ENCODE measurements at places on chromosomes 11 and 22.

GRCh38 chr11:36376888-36377758, 81.0 kb downstream of the PRR5L start:
- DNase-seq: peak; percentile 75

DNA sequence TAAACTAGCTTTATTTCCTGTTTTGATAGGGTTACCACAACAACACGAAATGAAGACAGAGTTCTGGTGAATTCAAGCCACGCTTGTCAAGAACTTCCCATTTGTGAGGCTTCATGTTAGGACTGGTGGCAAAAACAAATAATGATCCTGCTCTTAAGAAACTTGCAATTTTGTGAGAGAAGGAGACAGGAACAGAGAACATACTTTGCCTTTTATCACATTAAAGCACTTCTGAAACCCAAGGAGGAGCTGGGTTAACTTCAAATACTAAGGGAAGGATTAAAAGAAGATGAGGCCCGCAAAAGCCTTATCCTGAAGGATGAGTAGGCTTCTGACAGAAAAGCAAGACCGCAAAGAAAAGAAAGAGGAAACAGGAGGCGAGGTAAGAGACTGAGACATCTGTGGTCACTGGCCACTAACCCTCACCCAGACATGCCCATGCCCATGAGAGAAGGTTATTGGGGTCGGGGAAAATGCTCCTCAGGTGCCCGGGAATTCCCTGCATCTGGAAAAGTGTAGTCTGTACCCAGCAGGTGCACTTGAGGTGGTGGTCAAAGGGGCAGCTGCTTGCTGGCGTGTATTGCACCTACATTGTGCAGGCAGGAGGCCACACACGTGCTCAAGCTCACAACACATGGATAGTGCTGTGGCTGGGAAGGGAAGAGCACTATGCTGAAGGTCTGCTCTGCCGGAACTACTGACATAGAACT, 50.5 kb downstream of the MAPK1 start:
- peak; percentile 91 for DNase-seq

GRCh38 chr11:65777241-65777640, 3.5 kb downstream of the AP5B1 start:
- DNase-seq: no peak

DNA sequence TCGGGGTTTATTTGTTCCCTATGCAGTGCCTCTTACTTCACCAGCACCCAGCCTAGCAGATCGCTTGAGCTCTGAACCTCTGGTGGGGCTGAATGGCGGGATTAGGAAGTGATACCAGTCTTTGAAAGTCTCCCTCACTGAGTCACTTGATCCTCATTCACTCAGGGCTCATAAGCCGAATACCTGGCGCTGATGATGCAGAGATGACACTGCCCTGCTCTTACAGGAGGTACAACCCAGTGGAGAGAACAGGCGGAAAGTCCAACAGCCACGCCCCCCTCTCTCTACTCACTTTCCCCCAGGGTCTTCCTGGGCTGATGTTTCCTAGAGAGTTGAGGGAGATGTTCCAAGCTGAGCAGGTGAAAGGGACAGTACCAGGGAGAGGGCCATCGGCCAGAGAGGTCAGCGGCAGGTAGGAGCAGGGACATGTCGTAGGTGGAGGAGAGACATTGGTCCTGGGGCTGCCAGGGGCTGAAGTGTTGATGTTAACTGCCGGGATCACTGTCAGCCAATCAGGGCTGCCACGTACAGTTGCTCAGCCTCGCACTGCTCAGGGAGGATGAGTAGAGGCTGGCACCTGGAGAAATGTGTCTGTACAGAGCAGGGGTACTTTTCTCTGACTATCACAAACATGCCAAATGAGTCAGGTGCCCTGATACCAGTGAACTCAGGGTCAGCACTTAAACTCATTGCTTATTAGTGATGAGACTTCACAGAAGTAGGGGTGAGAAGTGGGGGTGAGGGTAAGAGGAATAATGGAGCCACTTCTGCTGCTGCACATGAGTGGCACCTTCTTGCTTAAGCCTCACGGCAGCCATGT, 9.9 kb upstream of the APOBEC3A start:
- DNase-seq: no peak

- no peak for DNase-seq
Observed at GRCh38 chr11:71324788-71325417, 72.5 kb upstream of the SHANK2 start.

GRCh38 chr22:38193580-38193979, 8.2 kb upstream of the MAFF start:
- no peak for DNase-seq

All from fibroblast of skin of back (primary cell).